Muscle of arm (tissue), 14 donors: ENCODE measurements at places on chromosomes 16 and 17. TPM values are rescaled to one million over a fixed set of nuclear protein-coding genes. Genes with fewer than 3 reads are reported as not detected.

Gene CBLN1
- 0.08 TPM for polyA plus RNA-seq

Gene GSG1L2
- not detected for polyA plus RNA-seq

Gene CXCL16
- polyA plus RNA-seq: 4.9 TPM

Gene PRSS33
- not detected for polyA plus RNA-seq

Gene PYY
- not detected for polyA plus RNA-seq
